Brain (organoid and tissue), 16 donors: ENCODE measurements at places on chromosomes 5 and 9. TPM values are rescaled to one million over a fixed set of nuclear protein-coding genes. Genes with fewer than 3 reads are reported as not detected.

DNA sequence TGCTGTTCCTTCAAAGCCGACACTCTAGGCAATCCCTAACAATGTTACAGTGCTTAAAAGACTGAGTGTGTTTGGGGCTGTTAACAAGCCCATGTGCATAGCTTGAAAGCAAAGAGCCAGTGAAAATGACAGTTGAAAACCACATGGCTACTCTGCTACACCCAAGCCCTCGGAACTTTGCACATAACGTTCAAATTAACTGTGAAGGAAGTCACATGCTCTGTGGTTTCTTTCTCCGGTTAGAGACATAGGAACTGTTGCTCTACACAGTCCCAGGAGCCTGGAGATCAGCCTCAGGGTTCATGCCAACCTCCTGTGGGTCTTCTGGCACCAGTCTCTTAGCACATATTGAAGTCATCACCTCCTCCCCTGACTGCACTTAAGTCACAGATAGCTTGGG is 51.1 kb downstream of the C9orf152 start:
- DNase-seq = no peak

DNA sequence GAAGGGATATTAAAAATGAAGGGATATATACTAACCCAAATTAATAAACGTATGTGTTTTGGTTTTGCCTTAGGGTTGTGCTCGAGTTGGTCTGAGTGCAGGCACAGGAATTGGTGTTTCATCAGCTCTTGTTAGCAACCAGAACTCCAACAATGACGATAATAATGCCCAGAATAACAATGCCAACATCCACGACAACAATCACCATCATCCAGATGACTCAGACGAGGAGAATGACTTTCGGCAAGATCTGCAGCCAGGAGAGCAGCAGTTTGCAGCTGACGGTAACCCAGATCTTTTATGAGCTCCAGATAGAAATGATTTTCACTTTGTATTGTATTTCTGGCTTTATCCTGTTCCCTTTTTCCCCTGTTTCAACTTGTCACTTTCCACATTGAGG is 33.2 kb downstream of the FBXO38 start:
- DNase-seq = no peak

DNA sequence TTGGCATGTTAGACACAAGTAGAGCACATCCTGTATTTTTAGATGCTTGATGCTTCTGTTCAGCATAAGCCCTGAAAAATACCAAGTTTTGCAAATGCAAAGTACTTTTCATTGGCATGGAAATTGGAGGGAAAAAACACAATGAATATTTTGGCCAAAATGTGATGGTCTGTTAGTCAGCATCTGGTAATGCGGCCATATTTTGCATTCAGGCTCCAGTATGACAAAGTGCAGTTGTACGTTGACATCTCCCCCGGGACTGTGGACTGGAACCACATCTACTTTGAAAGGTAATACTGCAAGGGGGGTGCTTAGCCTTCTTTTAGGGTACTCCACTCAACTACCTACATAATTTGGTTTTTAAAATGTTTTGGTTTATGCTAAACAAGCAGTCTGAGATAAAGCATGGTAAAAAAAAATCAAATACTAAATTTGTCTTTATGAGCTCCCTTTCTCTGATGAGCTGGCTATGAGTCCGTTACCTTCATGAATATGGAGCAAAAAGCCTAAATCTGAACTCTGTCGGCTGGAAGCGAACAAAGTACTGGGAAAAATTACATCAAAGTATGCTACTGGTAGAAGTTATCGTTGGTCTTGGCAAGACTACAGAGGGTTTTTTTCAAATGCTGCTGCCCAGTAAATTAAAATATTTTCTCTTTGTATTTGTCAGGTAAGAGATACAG is 297.0 kb downstream of the ARHGEF28 start:
- DNase-seq = no peak

Gene CBY3
- polyA plus RNA-seq = not detected

Gene INSYN2B
- polyA plus RNA-seq = 1.0 TPM

DNA sequence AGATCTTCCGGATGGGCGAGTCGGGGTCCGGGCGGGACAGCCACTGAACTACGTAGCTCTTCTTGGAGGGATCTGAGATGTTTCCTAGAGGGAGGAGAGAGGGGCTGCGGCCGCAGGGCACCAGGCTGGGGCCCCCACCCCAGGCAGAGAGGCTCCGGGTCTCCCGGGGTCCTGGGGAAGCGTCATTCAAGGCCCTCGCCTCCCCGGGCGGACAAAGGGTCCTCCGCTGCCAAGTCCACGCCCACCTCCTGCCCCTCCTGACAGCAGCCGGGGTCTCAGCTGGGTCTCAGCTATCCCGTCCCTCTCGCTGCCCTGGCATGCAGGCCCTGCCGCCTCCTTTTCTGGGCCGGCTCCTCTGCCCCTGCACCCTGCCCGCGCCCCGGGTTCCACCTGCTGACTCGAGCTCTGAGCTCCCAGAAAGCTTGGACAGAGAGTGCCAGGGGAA is 61.5 kb downstream of the ZNF354C start:
- no peak for DNase-seq

- DNase-seq = no peak
Observed at GRCh38 chr9:11618241-11618805, 1005.5 kb upstream of the PTPRD start.

Gene RHOBTB3
- polyA plus RNA-seq = 39.1 TPM

- no peak for DNase-seq
Observed at GRCh38 chr9:124792257-124793014, 15.5 kb downstream of the OLFML2A start.

GRCh38 chr5:80376557-80376956 is 31.3 kb upstream of the ZFYVE16 start:
- no peak for DNase-seq

DNA sequence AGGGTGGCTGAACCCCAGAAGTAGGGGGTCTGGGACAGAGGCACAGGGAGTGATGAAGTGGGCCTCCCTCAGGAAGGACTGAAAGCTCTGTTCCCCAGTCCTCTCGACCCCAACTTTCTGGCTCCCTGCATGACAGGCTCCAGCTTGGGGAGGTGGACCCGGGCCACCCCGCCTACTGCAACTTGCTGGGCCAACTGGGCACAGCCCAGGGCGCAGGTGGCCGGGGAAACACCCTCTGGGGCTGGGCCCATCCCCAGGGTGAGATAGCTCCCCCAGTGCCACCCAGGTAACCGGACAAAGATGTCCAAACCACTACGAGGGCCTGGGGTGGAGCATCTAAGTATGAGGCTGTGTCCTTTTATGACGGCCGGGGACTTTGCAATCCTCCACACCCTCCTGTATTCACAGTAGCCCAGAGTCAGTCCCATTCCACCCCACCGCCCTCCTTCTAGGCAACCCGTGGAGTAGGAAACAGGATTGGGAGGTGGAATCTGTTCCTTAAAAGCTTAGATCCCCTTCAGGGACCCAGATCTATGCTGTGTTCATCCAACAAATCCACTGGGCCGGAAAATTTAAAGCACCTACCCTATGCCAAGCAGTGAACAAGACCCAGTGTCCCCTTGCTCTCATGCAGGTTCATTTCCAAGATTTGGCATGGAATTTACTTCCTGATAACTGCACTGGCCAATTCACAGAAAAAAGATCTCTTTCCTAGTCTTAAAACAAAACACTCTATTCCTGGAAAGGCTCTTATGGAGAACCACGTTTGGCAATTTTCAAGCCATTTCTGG is 19.9 kb downstream of the DNM1 start:
- no peak for DNase-seq

DNA sequence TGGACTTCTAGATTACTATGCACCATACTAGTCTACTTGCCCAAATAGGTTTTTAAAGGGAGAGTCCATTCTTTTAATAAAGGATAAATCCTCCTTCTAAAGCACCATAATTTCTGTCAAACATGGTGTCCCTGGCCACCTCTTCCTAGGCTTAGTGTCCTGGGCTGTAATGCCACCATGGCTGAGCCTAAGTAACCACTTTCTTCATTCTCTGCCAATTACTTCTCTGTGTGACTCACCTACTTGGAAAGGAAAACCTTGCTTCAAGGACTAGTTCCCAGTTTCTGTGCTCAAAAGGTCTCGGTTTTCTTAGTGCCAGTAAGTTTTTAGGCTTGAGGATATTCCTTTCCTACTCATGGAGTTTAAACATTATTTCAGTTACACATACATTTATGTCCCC is 273.4 kb downstream of the DENND1A start:
- no peak for DNase-seq

GRCh38 chr5:53392073-53392472 is 88.4 kb upstream of the FST start:
- no peak for DNase-seq
